ENCODE measurements at places on chromosomes 3 and 15.

DNA sequence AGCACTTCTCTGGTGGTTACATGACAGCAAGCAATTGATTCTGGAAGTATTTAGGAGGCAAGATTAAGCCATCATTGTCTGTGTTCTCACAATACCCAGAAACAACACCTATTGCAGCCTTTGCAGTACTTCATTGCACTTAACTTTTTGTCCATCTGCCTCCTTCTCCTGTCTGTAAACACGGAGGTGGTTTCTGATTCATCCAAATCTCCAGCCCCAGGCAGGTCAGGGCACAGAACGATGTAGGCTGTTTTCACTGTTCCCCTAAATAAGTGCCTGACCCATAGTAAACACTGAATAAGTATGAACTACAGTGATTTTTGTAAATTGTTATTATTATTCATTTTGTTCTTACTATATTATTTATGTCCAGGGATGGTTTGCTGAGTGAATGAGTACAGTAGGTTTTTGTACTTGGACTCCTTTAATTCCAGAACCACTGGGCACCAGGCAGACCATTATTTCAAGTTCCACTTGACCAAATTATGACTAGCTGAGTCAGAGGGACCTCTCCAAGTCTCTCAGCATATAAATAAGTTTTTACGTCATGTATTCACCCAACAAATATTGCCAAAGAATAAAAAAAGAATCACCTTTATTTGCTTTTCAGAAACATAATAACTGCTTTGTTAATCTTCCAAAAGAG is 283.3 kb upstream of the TRIM42 start:
- DNase-seq = no peak

- no peak for DNase-seq
These were observed 30.1 kb upstream of the TFRC start for GRCh38 chr3:196111939-196112386.

GRCh38 chr15:41655716-41656115 is 4.5 kb upstream of the MGA start:
- DNase-seq = no peak

GRCh38 chr3:116741467-116741866 is 31.9 kb downstream of the TUSC7 start:
- no peak for DNase-seq

- no peak for DNase-seq
These were observed 231.1 kb upstream of the DPH6 start for GRCh38 chr15:35777061-35777460.

DNA sequence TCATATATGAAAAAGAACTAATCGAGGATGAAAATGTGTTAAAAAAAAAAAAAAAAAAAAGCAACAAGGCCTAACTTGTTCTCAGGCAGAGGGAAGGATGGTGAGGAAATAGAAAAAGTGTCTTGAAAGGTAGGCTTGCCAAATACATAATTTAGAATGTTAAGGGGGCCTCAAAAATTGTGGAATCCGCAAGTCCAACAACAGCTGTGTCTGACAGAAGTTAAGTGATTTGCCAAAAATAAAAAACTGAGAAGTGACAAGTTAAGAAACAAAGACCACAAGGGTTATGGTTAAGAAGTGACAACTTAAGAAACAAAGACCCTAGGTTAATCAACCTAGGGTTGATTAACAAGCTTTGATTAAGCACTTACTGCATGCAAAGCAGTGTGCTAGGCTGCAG is 110.6 kb downstream of the P2RY1 start:
- DNase-seq = no peak

GRCh38 chr15:86879250-86880229 is 799.9 kb downstream of the AGBL1 start:
- DNase-seq = no peak

- no peak for DNase-seq
These were observed 111.5 kb downstream of the TBL1XR1 start for GRCh38 chr3:177085794-177086193.

- DNase-seq = no peak
These were observed 364.0 kb downstream of the ZIC1 start for GRCh38 chr3:147773116-147773630.

GRCh38 chr15:70098153-70098460 is 390 bp upstream of the TLE3 start:
- no peak for DNase-seq

DNA sequence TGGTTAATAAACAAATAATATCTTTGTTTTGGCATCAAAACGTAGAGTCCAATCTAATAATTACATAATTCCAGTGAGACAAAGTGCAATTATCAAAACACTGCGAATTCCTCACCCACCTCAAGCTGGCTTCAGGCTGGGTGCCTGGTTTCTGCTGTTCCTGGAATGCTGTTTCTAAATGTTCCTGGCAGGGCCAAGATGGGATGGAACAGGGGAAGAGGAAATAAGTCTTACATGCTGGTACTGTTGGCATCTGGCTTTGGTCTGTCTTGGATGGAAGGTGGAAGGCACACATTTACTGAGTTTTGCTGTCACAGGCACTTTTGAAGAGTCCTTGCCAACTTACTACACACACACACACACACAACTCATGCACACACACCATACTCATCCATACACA is 101.9 kb upstream of the SLCO3A1 start:
- DNase-seq = no peak

- DNase-seq = no peak
These were observed 73.1 kb upstream of the PRTG start for GRCh38 chr15:55816017-55816416.

- DNase-seq = no peak
These were observed 26.0 kb downstream of the TM4SF18 start for GRCh38 chr3:149307435-149307783.

- DNase-seq = no peak
These were observed 63.2 kb upstream of the IQSEC1 start for GRCh38 chr3:13136426-13136825.

DNA sequence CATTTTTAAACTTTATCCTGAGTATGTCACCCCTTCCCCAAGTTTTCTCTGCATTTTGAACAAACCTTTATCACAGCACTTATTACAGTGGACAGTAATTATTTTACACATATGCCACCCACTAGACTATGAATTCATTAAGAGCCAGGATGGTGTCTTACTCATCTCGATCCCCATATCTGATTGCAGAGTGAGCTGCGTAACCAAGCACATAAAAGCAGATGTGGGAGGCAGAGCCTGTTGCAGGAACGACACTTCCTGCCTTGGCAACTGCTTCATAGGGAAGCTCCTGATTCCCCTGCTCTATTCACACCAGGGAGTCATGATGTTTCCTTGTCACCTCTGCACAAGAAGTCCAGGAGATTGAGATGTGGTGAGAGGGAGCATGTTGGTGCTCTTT is 91.1 kb downstream of the MINAR1 start:
- no peak for DNase-seq

DNA sequence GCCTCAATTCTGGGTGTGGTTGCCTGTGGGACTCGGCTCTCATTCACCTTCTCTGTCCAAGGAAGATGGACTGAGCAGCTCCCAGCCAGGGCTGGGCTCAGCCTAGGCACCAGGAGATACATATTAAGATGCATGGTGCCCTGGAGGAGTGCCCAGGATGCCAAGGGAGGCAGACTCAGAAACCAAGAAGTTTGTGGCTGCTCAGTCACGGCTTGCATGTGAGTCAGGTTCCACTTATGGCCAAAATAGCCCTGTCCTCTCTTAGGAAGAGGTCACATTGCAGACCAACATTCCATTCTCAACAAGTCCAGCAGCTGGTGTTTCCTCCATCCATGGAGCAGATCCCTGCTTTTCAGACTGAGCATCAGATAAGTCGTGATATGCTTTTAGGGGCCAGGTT is 21.8 kb downstream of the CDCP1 start:
- DNase-seq = no peak

DNA sequence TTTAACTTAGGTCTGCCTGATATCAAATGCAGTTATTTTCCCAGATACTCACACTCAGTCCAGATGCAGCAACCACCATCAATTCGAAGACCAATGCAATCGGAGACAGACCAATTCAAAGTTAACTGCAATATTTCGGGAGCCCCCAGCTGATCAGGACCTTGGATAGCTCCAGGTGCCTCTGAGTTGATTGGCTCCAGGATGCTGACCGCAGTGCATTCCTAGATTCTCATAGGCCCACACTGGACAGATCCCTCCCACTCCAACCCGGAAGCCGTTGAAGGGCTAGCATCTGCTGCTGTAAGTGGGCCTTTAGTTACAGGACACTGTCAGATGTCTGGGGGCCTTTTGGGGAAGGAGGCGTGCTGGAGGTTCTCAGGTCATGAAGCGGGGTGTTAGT is 89.5 kb upstream of the ATP2B2 start:
- DNase-seq = no peak

GRCh38 chr15:55344206-55344605 is 25.2 kb downstream of the PIGB start:
- DNase-seq = no peak

GRCh38 chr15:56094171-56094570 is 100.8 kb upstream of the NEDD4 start:
- DNase-seq = no peak

GRCh38 chr3:107817076-107817475 is 273.8 kb downstream of the CD47 start:
- no peak for DNase-seq

GRCh38 chr3:172213904-172214303 is 174.5 kb downstream of the FNDC3B start:
- DNase-seq = no peak

DNA sequence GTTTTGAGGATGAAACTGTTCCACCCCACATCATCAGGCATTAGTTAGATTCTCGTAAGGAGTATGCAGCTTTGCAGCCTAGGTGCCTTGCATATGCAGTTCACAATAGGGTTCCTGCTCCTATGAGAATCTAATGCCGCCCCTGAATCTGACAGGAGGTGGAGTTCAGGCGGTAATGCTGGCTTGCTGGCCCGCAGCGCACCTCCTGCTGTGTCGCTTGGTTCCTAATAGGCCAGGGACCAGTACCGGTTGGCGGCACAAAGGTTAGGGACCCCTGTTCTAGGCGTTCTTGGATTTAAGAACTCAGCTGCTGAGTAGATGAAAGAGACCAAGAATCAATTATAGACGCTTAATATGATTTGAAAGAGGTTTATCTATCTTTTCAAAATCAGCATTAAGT is 595.4 kb downstream of the CADM2 start:
- DNase-seq = no peak

DNA sequence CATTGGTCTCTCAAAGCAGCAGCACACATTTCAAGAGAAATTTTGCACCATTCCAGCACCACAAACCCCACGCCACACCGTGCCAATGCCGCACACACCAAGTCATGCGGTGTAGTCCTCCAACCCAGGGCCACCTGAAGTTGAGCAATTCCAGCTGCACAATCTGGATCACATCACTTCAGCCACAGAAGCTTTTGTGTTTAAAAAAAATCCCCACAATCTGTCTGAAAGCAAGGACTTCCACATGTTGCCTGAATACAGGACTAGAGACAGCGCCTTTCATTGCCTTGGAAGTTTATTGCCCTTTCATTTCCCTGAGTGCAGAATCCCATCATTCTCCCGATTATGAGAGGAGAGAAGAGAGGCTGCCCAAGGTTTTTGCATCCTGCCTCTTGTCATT is 175.6 kb upstream of the BCL6 start:
- DNase-seq = no peak

DNA sequence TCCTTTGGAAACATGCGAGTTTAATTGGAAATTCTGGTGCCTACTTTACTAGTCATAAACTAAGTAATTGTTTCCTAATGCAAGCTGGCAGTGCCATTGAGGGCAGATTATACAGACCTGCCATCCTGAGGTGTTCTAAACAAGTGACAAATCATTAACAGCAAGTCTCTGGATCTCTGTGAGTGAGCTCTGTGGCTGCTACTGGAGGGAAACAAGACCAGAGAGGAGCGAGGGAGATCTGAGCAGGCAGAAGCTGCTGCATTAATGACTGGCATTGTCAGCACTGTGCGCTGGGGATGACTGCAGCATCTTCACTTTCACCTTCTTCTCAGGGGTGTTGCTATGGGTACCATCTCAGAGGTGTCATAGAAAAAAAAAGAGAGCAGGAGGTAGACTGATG is 308.4 kb upstream of the DPH6 start:
- no peak for DNase-seq

DNA sequence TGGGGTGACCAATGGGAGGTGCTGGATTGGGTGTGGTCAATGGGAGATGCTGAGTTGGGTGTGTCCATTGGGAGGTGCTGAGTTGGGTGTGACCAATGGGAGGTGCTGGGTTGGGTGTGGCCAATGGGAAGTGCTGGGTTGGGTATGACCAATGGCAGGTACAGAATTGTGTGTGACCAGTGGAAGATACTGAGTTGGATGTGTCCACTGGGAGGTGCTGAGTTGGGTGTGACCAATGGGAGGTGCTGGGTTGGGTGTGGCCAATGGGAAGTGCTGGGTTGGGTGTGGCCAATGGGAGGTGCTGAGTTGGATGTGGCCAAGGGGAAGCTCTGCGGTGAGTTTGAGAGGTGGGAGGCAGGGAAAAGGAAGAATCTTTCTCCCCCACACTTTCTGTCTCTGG is 250.0 kb upstream of the PROK2 start:
- DNase-seq = no peak

GRCh38 chr15:90465140-90465929 is 64.4 kb upstream of the CRTC3 start:
- DNase-seq = no peak

GRCh38 chr3:133441867-133442270 is 42.0 kb downstream of the BFSP2 start:
- no peak for DNase-seq

GRCh38 chr3:27673701-27674100 is 48.4 kb downstream of the EOMES start:
- no peak for DNase-seq

GRCh38 chr3:98108162-98108561 is 21.2 kb downstream of the OR5AC2 start:
- no peak for DNase-seq

- DNase-seq = no peak
These were observed 124.6 kb downstream of the AKAP13 start for GRCh38 chr15:85504749-85505676.

DNA sequence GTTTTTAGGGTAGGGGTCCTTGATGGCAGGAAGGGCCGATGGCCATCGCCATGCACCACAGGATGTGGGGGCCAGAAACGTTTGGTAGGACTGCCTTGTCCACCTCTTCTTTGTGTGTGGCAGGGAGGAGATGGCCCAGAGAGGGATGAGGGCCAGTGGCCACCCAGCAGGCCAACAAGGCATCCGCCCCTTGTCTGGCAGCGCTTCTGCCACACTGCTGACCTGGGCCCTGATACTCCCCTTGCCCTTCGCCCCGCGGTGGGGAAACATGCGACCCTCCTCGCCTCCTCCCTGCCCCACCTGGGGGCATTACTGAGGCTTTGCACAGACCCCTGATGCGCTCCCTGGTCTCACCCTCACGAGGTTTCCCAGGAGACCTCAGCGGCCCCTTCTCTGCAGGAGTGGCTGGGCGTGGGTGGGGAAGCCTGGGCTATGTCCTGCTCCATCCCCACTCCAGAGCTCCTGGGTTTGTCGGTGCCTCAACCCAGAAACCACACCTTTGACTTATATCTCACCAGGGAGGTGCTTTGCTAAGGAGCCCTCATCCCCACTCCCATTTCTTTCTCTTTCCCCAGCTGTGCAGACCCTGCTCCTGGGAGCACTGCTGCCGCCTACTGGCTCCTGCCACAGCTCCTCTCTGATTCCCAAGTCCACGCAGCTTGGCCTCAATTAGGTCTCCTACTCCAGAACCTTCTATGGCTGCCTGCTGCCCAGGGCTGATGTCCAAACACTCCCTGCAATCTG is 38.7 kb downstream of the FEM1B start:
- DNase-seq = no peak

Data from NCI-H187 (cell line).